AG09309 (cell line): ENCODE measurements at places on chromosomes 2 and 18.

DNA sequence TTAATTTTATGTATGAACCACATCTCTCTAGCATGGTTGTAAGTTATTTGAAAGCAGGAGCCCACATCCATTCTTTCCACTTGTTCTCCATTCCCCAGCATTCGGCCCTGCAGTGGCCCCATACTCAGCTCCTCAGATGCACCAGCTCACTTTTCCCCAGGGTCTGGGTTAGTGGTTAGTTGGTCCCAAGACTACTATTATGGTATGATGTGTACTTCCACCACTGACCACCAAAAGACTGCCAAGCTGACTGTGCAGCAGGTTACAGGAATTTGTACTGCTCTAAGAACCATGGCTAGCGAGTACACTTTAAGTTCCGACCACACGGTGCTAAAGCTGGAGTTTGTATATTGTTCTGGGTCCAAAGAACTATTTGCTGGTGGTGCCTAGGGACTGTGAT, 413.6 kb upstream of the TCF4 start:
- DNase-seq: no peak

- DNase-seq: no peak
Measured at GRCh38 chr2:1499033-1499795, 86.0 kb downstream of the TPO start.

- DNase-seq: no peak
Measured at GRCh38 chr18:26978812-26979341, 113.4 kb upstream of the AQP4 start.

DNA sequence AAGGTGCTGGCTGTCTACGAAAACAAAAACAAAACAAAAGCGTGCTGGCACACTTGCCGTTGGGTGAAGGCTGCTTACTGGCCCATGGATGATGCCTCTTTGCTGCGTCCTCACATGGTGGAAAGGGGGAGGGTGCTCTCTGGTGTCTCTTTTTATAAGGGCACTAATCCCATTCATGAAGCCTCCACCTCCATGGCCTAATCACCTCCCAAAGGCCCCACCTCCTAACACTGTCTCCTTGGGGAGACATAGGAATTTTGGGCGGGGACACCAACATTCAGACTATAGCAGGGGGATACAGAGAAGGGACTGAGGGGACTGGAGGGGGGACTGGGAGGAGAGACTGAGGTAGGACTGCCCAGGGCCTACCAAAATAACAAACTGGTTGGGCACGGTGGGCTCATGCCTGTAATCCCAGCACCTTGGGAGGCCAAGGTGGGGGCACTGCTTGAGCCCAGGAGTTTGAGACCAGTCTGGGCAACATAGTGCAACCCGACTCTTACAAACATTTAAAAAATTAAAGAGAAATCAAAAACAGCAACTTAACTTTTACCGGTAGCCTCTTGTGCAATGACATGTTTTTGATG, 14.5 kb downstream of the PTMA start:
- DNase-seq: no peak

GRCh38 chr2:122514451-122514996, 759.1 kb downstream of the TSN start:
- DNase-seq: no peak

GRCh38 chr2:131756141-131756907, 228.6 kb downstream of the CCDC74A start:
- DNase-seq: no peak

GRCh38 chr18:11324956-11325882, 175.8 kb upstream of the PIEZO2 start:
- DNase-seq: peak; percentile 79

DNA sequence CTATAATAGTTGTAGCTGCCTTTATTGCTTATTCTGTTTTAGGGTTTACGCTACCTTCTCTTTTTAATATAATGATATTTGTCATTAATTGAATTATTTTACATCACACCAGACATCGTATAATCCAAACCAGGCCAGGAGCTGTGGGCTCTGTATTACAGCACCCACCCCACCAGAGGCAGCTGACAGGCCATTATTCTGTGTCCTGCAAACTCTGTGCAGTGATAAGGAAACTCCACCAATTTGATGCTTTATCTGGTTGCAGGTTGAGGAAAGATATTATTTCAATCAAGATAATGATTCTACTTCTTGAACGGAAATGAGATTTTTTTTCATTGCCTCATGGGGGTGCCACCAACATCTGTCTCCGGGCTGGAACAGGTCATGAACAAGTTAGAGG, 227.3 kb downstream of the ZBTB7C start:
- no peak for DNase-seq

GRCh38 chr18:76909439-76909838, 87.1 kb downstream of the ZNF236 start:
- no peak for DNase-seq

DNA sequence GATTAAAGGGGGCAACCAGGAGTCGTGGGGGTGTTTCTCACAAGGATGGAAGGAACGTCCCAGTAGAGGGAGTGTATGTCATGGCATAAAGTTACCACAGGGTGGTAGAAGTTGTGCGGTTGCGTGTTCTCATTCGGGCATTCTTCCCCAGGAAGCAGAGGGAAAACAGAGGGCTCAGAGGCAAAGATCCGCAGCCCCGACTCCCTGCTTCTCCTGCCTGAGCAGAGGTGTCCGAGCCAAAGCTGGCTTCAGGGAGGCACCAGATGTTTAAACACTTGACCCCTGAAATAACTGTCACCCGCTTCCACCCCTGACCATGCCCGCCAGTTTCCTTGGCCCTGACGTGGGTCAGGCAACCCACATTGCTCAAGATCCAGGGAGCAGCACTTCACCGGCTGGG, 83.7 kb downstream of the EN1 start:
- no peak for DNase-seq

DNA sequence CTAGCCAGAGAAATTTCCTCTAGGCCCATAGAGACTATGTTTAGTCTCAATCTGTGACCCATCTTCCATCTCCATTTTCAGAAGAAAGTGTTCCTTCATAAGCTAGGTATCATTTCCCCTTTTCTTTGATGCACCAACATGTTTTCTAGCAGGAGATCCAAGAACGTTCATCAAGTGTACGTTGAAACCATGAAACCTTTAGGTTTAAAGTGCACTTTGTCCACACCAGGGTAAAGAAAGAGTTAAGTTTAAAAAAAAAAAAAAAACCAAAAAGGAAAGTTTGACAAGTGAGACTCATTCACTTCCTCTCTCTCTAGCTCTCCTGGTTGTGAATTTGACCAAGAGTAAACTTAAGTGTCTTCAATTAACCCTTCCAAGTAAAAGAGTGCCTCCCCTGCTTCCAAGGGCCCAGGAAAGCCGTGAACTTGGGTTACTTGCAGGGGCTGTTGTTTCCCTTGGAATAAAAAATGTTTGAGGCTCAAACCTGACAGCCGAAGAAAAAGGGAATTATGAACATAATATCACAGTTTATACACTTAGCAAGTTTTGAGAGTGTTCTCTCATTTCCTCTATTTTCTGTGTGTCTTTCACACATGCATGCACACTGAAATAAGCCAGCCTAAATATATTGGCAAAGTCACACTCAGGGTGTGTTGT, 56.7 kb downstream of the LBH start:
- no peak for DNase-seq

DNA sequence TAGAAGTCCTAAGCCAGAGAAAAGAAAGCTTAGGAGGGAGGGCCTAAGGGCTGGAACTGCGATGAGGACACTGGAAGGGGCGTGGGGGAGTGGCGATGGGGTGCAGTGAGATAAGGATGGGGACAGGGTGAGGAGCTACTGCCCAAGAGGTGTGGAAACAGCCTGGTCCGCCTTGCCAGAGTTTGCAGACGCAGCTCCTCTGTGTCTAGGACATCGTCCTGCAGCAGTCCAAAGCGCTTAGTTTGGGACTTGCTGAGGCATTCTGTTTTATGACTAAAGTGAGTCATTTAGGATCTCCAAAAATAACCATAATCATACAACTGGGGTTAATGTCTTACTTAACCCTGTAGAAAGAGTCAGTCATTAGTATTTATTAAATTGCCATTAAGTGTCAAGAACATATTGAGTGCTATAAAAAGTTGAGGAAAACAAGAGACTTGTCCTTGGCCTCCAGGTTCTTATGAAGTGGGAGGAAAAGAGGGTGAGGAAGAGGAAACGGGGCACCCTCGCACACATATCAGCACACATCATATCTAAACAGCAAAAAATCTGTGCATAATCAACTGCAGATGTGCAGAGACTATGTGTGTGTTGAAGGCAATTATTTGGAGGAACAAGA, 74.8 kb downstream of the CDK15 start:
- peak; percentile 55 for DNase-seq

- DNase-seq: no peak
Measured at GRCh38 chr2:18078216-18078615, 199.7 kb downstream of the KCNS3 start.
